ENCODE measurements at places on chromosomes 7 and 10.

GRCh38 chr10:96292971-96293920, 11.0 kb upstream of the DNTT start:
- DNase-seq = peak; percentile 76

- DNase-seq = no peak
Observed at GRCh38 chr7:142088022-142088714, 23.4 kb upstream of the MGAM2 start.

- DNase-seq = no peak
Observed at GRCh38 chr10:60767424-60767823, 10.9 kb upstream of the CDK1 start.

DNA sequence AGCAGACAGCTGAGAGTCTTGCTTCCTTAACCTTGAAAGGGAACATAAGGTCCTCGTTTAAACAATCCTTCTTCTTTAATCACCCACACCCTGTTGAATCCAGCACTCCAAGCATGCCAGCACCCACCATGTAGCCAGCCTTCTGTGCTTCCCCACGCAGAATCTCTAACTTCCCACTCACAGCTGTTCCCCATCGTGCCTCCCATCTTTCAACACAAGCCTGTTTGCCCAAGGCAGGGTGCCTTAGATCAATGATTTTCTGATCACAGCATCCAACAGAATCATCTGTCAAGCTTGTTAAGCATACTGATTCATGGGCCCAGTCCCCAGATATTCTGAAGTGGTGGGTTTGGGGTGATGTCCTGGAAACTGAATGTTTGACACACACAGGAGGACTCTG, 530.8 kb downstream of the SH2D4B start:
- no peak for DNase-seq

DNA sequence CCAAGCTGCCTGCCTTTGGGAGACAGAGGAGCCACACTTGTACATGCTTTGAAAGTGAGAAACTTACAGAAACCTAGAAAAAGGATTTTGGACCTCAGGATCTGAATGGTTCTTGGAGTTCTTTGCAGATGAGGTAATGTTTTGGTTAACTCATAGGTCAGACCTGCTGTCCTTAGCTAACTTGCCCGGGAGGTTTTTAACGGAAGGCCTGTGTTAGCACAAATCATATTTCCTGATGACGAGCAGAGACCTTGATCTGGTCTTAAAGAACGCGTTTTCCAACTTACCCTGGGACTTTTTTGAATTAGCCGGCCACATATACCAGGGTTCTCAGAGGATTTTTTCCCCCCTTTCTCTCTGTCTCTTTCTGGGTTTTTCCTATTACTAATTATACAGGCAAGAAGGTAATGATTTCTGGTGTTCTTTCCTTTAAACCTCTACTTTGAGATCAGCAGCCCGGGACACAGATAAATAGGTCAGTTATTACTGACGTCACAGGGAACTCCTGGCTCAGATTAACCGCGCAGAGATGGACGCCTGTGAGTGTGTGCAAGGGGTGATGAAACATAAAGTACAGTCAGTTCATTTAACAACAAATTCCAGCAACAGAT, 101.7 kb upstream of the KLF6 start:
- DNase-seq = peak; percentile 51

DNA sequence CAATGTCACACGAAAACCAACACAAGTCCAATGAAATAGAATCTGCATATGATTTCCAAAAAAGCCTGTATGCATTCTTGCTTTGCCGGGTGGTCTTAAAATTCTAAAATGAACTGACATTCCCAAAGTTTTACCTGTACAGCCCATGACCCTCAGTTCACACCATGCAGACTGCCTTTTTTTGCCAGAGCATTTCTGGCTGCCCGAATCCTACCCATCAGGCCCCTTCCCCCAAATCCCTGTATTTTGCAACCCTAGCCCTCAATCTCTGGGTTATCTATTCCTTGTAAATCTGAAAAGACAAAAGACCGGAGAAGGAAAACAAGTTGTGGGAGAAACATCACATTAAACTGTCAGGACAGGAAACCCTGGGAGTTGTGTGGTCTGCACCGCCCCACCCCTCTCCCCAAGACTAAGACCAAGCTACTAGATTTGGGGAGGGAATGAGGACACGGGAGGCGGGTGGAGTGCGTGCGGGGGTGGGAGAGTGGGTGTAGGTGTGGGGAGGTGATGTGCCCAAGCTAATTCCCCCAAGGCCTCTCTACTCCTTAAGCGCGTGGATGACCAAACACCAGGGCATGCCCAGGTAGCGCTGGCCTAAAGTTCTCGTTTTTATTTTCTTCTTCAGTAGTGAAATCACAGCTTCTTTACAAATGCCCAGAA, 1.4 kb downstream of the JCAD start:
- no peak for DNase-seq

DNA sequence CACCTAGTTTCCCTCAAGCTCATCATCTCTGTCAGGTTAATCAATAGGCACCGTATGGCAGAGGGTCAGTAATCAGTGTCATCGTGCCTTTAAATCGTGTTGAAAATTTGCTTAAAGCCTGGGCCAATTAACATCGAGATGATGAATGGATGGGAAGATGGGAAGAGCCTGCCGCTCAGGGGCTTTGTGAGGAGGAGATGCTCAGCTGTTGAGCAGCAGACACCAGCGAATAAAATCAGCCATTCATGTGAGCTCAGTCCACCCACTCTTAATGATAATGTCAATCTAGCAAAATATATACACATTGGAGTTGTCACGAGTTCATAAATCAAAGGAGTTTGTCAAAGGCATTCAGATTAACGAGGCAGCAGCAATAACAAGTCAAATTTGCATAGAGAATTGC, 97.7 kb downstream of the BTRC start:
- no peak for DNase-seq

GRCh38 chr10:102322914-102323313, 72.6 kb upstream of the NFKB2 start:
- peak; percentile 32 for DNase-seq

GRCh38 chr7:101243646-101244374, 1.1 kb downstream of the FIS1 start:
- DNase-seq = no peak

All from GM12865 (cell line).